ENCODE measurements at places on chromosomes 7 and 10. TPM values are rescaled to one million over a fixed set of nuclear protein-coding genes. Genes with fewer than 3 reads are reported as not detected.
A peak's percentile ranks its signal among the peaks of the same experiment; 100 is the strongest.

DNA sequence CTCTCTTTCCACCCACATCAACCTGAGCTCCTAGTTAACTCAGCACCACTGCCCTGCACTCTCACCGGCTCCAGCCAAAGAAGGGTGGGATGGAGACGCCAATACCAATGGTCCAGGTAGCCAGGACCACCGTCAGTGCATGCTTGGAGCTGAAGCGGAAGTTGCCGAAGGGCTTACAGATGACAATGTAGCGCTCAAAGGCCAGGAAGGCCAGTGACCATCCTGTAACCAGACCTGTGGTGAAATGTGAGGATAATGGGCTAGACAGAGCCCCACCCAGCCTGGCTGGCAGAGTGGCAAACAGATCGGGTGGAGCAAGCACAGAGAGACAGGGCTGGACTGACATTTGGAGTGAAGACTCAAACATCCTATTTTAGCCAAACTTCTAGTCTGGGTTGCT, 673 bp downstream of the OPN1SW start:
- DNase-seq: no peak

Gene OR9A2
- total RNA-seq: not detected

Gene GPR85
- total RNA-seq: not detected

Gene CALN1
- total RNA-seq: not detected

DNA sequence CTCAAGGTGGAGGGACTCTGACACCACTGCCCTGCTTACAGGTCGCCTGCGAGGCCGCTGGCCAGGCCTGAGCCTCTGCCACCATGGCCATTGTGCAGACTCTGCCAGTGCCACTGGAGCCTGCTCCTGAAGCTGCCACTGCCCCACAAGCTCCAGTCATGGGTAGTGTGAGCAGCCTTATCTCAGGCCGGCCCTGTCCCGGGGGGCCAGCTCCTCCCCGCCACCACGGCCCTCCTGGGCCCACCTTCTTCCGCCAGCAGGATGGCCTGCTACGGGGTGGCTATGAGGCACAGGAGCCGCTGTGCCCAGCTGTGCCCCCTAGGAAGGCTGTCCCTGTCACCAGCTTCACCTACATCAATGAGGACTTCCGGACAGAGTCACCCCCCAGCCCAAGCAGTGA, 2.8 kb downstream of the LZTS2 start:
- DNase-seq: no peak

Gene RHOBTB1
- total RNA-seq: not detected

Gene SLC39A12
- total RNA-seq: not detected

GRCh38 chr7:71389976-71390375, 258.0 kb downstream of the GALNT17 start:
- DNase-seq: no peak

DNA sequence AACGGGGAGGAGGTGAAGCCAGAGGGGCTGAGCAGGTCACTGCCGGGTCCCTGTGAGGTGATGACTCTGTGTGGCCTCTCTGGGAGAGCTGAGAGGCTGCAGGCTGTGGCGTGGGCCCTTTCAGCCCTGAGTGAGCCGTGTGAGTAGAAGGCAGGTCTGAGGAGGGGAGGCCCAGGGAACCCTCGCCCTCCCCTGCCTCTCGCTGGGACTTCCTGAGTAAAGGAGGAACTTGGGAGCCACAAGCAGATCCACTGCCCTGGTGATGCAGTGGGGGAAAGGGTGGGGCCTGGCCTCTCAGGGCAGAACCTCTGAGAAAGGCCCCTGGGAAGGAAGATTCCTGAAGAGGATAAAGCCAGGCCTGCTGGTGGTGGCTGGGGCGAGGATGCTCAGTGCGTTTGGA, 22.8 kb downstream of the EEPD1 start:
- DNase-seq: no peak

- peak; percentile 50 for DNase-seq
Measured at GRCh38 chr7:3897430-3898372, 596.6 kb downstream of the SDK1 start.

Gene ACBD7
- 1.8 TPM for total RNA-seq

GRCh38 chr7:69840248-69840647, 242.0 kb downstream of the AUTS2 start:
- no peak for DNase-seq

DNA sequence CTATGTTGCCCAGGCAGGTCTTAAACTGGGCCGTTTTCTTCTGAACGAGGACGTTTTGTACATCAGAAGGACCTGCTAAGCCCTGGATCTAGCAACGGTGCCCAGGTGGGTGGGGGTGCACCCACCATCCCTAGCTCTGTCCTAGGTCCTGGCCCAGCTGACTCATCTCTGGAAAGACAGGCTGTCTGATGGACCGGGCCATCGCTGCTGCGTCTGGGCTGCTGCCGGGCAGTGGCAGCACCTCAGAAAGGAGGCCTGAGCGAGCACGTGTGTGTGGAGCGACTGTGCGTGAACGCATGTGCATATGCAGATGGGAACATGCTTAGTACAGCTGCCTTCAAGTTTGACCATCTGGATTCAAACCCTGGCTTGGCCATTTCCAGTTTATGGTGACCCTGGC, 7.3 kb upstream of the ELFN1 start:
- DNase-seq: no peak

Gene UPK3BL2
- 62.3 TPM for total RNA-seq

- no peak for DNase-seq
Measured at GRCh38 chr7:34155220-34155908, 250.0 kb downstream of the BMPER start.

- no peak for DNase-seq
Measured at GRCh38 chr10:71079761-71080380, 132.5 kb upstream of the UNC5B start.
